Left ventricle myocardium inferior (tissue), 1 donor: ENCODE measurements at places on chromosomes 3 and 15.

GRCh38 chr3:20810555-20810954 is 624.5 kb upstream of the SGO1 start:
- no peak for DNase-seq

DNA sequence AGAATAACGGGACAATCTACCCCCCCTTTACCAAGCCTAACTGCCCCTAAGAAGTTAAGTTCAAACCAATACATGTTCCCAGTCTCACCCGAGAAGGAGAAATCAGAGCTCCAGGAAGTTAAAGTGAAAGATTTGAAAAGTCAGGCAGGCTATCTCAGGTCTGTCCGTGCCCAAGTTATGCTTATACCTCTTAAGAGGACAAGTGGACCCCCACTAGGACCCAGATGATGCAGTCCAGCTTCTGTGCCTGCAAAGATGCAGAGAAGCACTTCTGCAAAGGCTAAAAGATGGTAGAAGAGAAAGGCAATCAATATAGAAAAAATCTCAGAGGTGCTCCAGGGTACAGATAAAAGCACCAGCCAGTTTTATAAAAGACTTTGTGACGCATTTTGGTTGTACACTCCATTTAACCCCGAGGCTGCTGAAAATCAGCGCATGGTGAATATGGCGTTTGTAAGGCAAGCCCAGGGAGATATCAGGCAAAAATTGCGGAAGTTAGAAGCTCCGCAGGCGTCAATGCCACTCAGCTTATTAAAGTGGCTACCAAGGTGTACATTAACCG is 9.8 kb upstream of the SLC9C1 start:
- no peak for DNase-seq

DNA sequence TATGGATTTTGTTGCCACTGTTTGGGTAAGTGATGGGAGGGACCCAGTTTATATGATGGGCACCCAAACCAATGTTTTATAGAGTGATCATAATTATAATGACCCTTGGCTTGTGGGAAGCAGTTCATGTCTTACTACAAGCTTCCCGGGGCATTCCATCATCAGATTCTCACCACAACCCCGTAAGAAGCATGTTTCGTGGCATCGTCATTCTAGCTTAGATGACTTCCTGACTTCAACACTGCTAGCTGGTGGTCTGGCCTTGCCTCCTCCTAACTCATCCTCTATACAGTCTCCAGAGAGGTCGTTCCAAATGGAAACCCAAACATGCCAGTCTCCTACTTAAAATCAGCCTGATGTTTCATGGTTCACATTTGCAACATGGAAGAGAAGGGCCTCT is 226.9 kb downstream of the ADAMTS9 start:
- DNase-seq, result no peak

GRCh38 chr3:45409369-45409768 is 21.0 kb downstream of the LARS2 start:
- DNase-seq, result no peak

DNA sequence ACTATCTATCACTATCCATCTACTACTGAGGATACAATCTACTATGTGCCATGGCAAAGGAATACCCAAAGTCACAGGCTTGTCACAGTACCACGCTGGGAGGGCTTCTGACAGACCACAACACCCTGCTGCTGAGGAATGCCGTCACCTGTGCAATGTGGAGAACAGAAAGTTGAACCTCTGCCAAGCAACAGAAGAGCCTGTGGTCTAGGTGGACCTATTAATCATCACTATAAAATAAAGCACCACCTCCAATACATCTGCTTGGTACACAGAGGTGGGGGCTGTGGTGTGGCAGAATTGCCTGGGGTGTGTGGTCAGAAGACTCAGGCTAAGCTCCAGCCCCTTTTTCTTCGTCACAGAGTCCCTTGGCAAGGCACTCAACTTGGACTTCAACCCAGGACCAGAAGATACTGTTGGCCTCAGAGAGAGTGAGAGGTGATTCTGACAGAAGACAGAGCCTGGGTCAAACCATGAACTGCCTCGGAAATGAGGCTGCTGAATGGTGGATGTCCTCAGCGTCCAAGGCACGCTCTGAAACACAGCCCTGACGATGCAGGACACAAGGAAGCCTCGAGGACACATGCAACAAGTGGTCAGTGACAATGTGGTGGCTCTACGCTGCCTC is 189.4 kb upstream of the CHRNA7 start:
- DNase-seq, result peak; percentile 35

DNA sequence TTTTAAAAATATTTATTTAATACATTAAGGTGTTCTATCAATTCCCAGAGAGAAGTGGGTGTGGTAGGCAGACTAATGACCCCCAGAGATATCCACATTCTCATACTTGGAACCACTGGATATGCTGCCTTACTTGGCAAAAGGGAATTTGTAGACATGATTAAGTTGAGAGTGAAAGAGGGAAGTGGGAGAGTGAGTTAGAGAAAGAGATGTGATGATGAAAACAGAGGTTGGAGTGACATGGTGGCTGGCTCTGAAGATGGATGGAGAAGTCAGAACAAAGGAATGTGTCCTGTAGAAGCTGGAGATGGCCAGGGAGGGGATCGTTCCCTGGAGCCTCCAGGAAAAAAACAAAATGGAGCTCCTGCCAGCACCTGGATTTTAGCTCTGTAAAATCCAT is 32.0 kb downstream of the TNFAIP8L3 start:
- no peak for DNase-seq

DNA sequence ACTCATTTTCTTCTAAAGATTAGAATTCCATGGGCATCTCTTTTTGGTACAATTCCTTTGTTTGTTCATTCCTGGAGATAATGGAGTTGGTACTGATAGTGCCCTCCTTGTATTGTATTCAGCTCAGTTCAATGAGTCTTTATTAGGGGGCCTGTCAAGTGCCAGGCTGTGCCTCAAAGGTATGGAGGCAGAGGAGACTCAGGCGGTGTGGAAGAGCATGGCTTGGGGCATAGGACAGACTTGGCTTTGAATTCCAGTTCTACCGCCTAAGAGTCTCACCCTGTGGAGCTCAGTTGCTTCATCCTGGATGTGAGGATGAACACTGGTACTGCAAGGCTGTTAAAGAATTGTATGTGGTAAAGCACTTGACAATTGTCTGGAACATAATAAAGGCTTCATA is 196.6 kb upstream of the IL12A start:
- no peak for DNase-seq

- no peak for DNase-seq
These were observed 125.0 kb downstream of the ASB7 start for GRCh38 chr15:100727291-100727851.

DNA sequence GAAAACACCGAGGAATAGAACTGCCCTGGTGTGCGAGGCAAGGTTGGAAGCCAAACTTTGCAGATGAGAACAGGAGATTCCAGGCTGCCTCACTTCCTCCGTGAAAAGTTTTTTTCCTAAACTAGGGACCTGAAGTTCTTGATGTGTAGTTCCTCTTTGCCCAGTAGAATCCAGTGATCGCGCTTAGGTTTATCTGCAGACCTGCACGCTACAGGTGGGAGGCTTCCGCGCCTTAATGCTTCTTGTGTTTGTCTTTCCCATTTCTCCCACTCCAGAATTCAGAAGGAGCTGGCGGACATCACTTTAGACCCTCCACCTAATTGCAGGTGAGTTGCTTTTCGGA is 5.4 kb downstream of the UBE2E1 start:
- DNase-seq, result no peak

GRCh38 chr3:48617559-48617958 is 4.0 kb downstream of the TMEM89 start:
- no peak for DNase-seq

DNA sequence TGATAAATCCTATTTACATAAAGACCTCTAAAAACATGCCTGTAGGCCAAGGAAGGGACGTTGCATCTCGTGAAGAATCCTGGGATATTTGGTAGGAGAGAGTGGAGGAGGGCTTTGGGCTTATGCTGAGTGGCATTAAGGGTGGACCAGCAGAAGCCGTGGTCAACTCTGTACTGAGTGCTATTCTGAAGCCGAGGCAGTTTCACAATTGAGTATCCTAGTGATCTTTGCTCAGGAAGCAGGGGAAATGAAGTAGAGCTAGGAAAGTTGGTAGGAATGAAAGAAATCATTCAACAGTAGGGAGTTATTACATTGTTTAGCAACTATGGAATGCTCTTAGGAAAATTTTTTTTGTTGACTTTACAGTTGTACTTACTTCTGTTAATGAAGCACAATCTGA is 24.2 kb downstream of the MCTP2 start:
- DNase-seq, result no peak

DNA sequence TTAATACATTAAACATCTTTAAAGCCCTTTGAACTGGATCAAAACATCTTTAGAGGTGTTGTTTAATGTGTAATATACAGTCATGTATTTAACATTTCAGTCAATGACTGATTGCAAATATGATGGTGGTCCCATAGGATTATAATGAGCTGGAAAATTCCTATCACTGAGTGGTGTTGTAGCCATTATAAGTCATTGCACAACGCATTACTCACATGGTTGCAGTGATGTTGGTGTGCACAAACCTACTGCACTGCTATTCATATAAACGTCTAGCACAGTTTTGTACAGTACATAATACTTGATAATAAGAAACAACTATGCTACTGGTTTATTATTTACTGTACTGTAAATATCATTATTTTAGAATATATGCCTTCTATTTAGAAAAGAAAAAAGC is 75.6 kb downstream of the DTWD1 start:
- DNase-seq, result no peak

- DNase-seq, result no peak
These were observed 21.5 kb downstream of the DOCK3 start for GRCh38 chr3:50696276-50696675.

- DNase-seq, result peak; percentile 42
These were observed 74.8 kb downstream of the DNASE1L3 start for GRCh38 chr3:58135712-58136543.

DNA sequence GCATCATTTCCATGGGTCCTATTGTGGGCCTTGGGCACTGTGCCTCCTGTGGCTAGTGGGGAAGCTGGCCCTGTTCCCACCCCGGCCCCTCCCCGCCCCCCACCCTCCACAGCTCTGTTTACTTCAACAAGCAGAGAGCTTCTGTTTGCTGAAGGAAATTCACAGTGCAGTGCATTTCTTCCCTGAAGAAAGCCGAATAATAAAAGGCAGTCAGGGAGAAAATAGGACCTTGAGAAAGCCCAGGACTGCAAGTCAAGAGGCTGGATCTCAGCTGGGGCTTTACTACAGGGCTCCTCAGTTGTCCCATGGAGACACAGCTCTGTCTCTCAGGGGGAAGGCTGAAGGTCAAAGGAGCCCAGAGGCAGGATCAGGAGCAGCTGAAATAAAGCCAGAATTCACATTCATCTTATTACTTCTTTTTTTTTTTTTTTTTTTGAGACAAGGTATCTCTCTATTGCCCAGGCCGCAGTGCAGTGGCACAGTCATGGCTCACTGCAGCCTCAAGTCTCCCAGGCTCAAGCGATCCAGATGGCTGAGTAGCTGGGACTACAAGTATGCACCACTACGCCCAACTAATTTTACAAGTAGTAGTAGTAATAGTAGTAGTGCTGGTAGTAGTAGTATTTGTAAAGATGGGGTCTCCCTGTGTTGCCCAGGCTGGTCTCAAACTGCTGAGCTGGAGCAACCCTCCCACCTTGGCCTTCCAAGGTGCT is 33.0 kb upstream of the LACTB start:
- DNase-seq, result no peak

GRCh38 chr3:187017511-187018230 is 87.3 kb downstream of the ST6GAL1 start:
- peak; percentile 54 for DNase-seq

GRCh38 chr15:42502477-42502876 is 7.0 kb downstream of the SNAP23 start:
- no peak for DNase-seq

DNA sequence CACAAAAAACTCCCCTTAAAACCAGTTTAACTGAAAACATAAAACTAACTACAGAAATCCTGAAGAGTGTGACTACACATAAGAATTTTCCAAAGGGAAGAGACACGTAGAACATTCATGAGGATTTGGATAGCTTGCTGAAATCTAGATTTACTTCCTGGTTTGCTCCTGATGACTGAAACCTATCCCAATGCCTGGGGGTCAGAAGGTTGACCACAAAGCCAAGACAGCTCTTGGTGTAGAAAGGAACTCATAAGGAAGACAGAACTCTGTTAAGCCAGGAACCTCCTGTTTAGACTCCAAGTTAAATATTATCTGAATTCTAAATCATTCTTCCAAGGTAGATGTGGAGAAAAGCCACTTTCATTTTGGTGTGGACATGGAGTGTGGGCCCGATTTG is 92.8 kb downstream of the TFG start:
- no peak for DNase-seq

DNA sequence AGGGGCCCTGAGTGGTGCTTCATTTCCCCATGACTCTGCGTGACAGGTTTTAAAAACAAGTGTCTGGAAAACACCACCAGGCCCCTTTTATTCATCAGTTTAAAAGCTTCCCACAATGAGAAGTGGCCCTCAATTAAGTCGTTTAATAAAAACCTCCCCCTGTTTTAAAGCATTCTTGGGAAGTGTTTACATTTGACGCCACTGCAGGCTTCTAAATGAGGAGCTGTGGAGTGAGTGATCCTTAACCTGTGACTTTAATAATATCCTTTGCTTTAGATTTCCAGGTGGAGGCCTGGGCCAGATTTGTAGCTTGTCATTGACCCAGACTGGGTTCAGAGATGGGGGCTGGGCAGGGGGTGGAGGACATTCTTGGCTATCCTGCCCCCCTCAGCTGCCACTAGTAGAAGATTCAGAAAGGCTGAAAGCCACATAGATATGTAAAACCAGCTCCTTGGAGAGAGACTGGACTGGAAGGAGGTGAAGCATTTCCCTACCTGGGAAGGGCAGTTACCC is 11.3 kb downstream of the CGNL1 start:
- DNase-seq, result no peak

GRCh38 chr3:156594219-156594683 is 39.3 kb upstream of the SSR3 start:
- no peak for DNase-seq
